Stimulated activated CD4-positive, alpha-beta T cell treated with anti-CD3 and anti-CD28 coated beads, Interleukin-1b, Interleukin-23, amount 100 ng/mL, for 4 hours (primary cell): ENCODE measurements at places on chromosomes 5 and 9.

- DNase-seq: no peak
Measured at GRCh38 chr5:17330386-17330785, 113.0 kb downstream of the BASP1 start.

GRCh38 chr9:130660683-130661450 is 3.5 kb upstream of the PRDM12 start:
- no peak for DNase-seq

- DNase-seq: no peak
Measured at GRCh38 chr9:32928145-32928763, 73.2 kb downstream of the APTX start.

GRCh38 chr9:109469646-109470358 is 28.3 kb downstream of the PTPN3 start:
- DNase-seq: peak; percentile 43

DNA sequence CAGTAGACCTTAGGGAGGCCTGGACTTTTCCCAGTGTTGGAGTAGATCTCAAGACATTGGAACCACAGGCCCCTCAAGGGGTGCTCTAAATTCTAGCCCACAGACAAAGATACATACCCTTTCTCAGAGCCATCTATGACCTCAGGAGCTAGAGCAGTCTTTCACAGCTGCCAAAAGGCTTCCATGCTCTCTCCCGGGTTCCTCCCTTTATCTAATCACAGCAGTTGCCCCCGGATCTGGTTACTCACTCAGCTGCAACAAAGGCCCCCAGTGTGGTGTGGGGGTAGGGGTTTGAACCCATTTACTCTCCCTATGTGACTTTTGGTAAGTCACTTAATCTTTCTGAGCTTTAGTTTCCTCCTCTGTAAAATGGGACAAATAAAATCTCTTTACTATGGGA is 27.0 kb downstream of the POU4F3 start:
- no peak for DNase-seq

- no peak for DNase-seq
Measured at GRCh38 chr9:124776618-124776953, 347 bp upstream of the OLFML2A start.

DNA sequence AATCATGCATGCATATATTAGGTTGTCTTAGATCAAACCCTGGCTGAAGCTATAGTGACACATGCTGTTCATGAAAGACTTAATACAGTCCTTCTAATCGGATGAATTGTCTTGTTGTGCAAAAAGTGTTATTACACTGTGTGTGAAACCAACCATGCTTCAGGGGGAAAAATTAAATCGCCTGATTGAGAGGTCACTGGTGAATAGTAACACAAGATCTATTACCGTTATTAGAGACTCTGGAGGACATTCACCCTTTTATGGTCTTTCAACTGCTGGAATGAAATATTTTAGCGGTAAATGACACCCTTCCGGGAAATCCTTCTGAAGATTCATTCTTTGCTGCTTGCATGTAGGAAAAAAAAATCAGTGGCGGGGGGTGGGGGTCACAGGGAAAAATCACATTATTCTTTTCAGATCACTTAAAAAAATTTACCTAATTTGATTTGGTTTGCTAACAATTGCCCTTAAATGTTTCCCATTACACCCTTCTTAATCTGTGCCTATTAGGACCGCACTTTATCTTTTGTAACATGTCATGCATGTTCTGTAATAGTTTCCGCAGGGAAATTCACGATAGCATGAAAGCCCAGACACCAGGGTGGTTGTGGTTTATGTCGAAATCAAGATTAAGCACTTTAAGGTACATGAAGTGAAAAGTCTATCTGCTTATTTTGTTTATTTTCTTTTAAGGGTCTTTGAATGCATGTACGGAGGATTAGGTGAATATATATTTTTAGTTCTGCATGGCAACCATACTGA is 120.6 kb downstream of the FOCAD start:
- DNase-seq: no peak

- no peak for DNase-seq
Measured at GRCh38 chr5:96340357-96340756, 92.7 kb downstream of the PCSK1 start.

DNA sequence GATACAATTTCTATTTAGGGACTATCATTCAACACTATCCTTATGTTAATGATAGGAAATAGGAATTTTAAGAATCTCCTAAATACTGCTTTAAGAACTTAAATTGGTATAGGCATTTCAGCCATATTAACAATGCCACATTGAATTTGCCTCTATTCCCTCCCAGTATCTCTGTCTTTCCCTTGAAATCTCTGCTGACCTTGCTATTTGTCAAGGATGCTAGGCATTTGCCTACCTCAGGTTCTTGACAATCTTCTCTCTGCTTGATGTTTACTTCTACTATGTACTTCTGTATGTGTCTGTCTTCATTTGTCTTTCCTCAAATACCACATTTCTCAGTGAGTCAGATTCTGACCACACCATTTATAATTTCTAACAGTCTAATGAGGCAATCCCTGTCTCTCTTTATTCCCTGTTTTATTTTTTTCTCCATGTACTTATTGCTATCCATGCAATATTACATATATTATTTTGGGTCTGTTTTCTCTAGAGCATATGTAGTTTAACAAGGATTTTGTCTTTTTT is 1461.4 kb upstream of the CDH9 start:
- DNase-seq: no peak

GRCh38 chr5:72938206-72938605 is 17.6 kb upstream of the FCHO2 start:
- no peak for DNase-seq

DNA sequence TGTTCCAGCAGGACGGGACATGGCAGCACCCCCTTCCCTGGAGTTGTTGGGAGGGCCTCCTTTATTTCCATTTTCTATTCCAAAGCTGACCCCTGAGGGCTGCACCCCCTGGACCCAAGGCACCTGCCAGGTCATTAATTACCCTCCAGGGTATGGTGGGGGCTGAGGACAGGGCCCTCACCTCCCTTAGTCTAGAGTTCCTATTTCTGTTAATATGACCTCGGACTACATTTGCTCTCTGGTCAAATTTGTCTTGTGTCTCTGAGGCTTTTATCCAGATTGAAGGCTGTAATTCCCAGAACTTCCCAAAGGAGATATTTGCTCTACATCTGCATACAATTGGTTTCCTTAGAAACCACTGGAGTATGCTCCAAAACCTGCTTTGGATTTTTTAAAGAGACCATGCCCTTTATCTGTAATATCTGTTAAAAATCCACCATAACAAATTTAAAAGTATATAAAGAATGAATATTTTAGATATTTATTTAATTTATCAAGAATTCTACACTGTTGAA is 16.8 kb downstream of the PHF2 start:
- DNase-seq: no peak

DNA sequence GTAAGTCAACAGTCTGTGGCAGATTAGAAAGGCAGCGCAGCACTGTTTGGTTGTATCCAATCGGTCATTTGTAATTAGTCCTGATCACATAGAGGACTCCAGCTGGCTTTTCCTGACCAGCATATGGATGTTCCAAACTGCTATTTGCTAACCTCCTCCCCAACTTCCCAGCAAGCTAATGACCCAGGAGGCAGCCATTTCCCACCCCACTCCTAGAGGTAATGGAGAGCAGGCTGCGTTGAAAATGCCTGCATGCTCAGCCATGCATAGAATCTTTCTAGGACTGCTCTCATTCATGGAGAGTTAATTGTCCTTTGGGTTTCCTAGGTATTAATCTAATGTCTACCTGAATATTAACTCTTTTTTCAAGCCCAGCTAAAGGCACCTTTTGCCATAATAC is 850.6 kb upstream of the WWC1 start:
- DNase-seq: no peak

DNA sequence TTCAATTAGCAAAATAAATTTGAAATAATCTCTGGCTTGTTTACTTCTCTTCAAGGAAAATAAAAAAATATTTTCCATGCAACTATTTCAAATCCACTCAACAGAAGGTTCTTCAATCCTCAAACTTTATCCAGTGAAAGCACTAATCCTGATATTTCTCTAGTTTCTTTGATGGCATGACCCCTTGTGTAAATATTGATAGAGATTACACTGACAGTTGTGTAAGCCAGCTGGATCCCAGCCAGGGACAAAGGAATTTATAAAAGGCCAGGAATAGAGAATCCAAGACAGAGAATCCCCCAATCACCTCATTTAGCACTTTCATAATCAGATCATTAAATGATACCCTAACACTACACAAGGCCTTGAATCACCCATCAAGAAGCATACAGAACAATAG is 135.2 kb downstream of the GNA14 start:
- no peak for DNase-seq

DNA sequence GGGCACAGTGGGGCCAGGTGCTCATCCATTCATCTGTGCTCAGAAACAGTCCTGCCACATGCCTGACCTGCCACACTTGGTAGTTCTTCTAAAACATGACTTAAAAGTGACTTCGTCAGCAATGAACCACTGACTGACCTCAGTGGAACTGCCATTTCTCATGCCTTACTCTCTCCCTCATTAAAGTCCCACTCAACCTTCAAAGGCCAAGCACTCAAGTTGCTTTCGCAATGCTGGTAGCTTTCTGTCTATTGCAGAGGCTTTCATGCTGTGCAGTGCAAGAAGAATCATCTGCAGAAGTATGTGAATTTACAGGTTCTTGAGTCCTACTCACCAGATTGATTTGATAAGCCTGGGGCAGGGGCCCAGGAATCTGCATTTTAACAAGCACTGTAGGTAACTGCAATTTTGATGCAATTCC is 23.9 kb downstream of the B4GALT1 start:
- no peak for DNase-seq

GRCh38 chr9:92668746-92669526 is 995 bp downstream of the IPPK start:
- DNase-seq: peak; percentile 17

GRCh38 chr9:134130503-134131375 is 5.1 kb upstream of the WDR5 start:
- DNase-seq: no peak

DNA sequence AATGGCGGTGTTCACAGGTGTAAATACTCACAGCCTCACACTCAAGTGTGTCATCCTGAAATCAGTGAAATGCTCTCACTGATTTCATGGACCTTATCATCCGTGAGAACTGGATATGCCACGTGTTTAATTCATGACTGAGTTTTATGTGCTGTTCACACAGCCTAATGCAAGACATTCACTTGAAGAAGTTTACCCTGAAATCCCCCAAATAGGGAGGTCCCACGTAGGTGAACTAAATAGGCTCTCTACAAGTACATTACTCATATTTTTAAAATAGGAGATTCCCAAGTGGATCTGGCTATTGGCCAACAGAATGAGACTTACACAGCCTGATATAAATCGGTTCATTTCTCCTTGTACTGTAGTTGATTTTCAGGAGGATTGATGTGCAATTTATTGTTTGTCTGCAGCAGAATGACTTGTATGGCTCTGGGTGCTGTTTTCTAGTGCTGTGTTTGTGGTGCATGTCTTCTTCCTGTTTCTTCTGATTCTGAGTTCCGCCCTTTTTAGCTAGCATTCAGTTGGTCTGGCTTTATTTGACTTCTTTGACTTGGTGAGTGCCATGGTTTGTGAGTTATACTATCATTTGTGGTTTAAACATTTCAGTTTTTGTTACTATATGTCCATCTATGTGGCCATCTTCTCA is 25.1 kb downstream of the TRIO start:
- DNase-seq: no peak
